Activated T-cell treated with anti-CD3 and anti-CD28 coated beads for 48 hours (primary cell): ENCODE measurements at places on chromosomes 5 and 9.

GRCh38 chr9:133120501-133121197 is 391 bp downstream of the RALGDS start:
- no peak for DNase-seq

- no peak for DNase-seq
These were observed 72.3 kb upstream of the NIPAL4 start for GRCh38 chr5:157387683-157388093.

- no peak for DNase-seq
These were observed 1.0 kb upstream of the MEF2C start for GRCh38 chr5:88883836-88884607.

- no peak for DNase-seq
These were observed 1.6 kb upstream of the SUB1 start for GRCh38 chr5:32583582-32584232.

GRCh38 chr5:168076561-168076991 is 214.9 kb upstream of the WWC1 start:
- peak; percentile 4 for DNase-seq

DNA sequence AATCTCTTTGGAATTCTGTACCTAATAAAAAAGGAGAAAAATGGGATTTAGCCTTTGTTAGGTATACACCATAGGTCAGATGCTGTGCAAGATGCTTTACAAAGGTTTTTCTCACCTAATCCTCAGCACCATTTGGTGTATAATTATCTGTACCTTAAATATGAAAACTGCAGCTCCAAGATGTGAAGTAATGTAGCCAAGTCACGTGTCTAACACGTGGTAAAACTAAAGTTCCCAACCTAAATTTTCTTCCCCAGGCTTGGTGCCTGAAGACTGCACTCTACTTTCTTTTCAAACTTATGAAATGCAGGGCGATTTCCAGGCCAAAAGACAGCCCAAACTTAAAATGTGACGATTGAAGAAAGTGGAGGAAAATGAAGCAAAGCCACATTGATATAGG is 125.8 kb downstream of the CDH6 start:
- no peak for DNase-seq

DNA sequence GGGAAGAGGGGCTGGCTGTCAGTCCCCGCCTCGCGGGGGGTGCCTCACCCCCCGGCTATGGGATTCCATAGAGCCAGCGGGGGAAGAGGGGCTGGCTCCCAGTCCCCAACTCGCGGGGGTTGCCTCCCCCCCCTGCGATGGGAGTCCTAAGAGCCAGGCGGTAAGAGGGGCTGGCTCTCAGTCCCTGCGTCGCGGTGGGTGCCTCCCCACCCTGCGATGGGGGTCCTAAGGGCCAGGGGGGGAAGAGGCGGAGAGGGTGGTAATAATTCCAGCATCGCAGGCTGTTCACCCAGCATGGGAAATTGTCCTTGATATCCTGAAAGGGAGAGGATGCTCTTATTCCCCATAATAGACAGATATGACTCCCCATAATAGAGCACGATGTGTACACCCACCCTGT is 9.6 kb upstream of the LCN2 start:
- DNase-seq = no peak

DNA sequence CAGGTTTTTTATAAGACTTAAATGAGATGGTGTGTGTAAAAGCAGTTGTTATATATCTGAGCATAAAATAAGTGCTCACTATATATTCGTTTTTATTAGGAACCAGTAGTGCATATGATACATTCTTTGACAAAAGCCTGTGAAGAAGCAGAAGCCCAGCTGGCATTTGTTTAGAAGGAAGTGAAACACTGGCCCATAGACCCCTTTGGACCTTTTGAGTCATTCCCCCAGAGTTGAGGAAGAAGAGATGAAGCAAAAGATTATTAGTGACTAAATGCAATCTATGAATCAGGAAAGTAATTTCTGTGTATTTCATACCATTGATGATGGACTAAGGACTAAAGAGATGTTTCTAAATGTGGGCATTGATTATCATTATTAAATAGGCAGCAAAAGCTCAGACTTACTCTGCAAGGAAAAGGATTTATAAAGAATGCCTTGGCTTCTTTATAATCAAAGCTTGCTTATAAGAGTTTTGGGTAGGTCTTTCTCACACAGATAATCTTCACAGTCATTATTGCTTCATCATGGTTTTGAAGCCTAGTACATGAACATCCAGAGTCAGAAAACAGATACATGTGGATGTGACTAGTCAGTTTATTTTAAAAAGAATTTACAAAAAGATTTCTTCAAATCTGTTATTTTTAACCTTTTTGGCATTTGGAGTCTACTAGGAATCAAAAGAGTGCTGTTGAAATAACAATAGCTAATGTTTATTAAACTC is 16.9 kb upstream of the FER start:
- DNase-seq = no peak

- no peak for DNase-seq
These were observed 88.3 kb upstream of the PRDM9 start for GRCh38 chr5:23419115-23419514.

DNA sequence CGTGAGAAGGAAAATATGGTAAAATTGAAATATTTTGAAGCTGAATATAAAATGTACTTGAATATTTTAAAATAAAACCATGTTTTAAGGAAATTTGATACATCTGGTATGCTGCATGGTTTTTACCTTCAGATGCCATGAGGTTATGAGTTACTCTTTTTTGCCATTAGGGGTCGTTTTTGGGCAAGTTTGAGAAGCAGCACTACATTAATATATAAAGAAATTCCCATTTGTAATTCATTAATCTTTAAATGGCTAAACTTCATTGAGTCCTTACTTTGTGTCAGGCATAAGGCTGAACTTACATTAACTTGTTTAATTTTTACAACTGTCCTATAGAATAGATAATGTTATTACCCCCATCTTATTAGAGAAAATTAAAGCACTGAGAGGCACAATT is 152.3 kb downstream of the KDM4C start:
- DNase-seq = no peak
